Islet precursor cell (in vitro differentiated cells): ENCODE measurements at places on chromosomes 7 and 10.

- no peak for DNase-seq
Measured at GRCh38 chr10:1401071-1401965, 336.0 kb downstream of the ADARB2 start.

- no peak for DNase-seq
Measured at GRCh38 chr10:12638103-12638502, 288.8 kb downstream of the CAMK1D start.

DNA sequence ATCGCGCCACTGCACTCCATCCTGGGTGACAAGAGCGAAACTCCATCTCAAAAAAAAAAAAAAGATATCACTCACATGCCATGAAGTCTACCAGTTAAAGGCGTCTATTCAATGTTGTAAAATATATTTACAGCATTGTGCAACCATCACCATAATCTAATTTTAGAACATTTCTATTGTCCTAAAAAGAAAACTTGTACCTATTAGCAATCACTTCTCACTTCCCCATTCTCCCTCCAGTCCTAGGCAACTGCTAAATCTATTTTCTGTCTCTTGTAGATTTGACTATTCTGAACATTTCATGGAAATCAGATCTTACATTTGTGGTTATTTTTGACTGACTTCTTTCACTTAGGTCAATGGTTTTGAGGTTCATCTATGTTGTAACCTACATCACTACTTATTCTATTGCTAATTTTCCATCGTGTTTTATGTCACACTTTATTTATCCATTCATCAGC, 25.2 kb upstream of the OTUD1 start:
- DNase-seq = no peak

DNA sequence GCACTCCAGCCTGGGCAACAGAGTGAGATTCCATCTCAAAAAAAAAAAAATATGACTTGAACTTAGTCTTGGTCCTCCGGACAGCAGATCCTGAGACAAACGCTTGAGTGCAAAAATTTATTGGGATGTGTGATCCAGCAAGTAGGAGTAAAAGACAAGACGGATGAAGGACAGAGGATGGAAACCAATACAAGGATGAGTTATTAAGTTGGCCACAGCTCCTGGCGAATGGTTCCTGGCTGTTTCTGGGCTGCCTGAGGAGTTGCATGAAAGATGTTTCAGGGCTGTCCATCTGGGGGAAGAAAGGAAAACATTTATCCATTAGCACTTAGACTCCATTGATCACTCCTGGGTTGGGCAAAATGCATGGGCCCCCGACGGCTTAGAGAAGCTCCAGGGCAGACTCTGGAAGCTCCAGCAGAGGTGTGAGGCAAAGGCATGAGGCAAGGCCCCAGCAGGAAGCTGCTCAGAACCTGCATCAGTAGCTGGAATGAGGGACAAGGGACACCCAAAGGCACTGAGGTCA, 98.3 kb upstream of the ZNF438 start:
- no peak for DNase-seq
